SJSA1 (cell line): ENCODE measurements at places on chromosomes 3 and 15.
A peak's percentile ranks its signal among the peaks of the same experiment; 100 is the strongest.

GRCh38 chr3:88101142-88101541, 42.1 kb downstream of the ZNF654 start:
- DNase-seq: no peak

DNA sequence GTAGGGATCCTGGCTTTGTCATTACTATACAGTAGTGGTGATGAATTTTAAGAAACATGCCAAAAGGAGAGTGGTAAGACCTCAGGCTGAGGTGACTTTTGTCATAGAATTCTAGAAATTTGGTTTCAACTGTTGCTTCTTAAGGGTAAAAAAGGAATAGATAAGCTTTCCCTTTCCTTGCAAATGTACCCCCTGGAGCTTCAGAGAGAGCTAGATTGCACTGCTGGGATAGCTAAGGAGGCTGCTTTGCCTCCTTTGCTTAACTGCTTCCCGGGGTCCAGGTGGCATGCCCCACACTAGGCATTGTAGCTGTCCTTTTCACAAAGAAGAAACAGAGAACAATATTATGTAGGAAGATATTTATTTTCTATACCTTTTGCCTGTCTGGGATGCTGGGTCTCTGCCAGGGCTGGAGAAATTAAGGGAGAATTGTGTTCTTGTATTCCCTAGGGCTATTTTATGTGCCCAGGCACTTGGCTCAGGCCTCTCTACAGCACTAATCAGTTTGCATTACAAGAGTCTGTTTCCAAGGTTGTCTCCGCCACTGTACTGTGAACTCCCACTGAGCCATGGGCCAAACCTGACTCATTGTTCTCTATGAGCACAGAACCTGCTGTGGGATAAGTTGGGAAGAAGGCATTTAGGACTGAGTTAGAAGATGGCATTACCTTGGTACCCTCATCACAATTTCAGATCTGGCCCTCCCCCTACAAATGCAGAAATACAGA, 460.0 kb downstream of the PDCD6IP start:
- DNase-seq: no peak

- DNase-seq: no peak
Measured at GRCh38 chr3:100005665-100006393, 108.5 kb downstream of the FILIP1L start.

DNA sequence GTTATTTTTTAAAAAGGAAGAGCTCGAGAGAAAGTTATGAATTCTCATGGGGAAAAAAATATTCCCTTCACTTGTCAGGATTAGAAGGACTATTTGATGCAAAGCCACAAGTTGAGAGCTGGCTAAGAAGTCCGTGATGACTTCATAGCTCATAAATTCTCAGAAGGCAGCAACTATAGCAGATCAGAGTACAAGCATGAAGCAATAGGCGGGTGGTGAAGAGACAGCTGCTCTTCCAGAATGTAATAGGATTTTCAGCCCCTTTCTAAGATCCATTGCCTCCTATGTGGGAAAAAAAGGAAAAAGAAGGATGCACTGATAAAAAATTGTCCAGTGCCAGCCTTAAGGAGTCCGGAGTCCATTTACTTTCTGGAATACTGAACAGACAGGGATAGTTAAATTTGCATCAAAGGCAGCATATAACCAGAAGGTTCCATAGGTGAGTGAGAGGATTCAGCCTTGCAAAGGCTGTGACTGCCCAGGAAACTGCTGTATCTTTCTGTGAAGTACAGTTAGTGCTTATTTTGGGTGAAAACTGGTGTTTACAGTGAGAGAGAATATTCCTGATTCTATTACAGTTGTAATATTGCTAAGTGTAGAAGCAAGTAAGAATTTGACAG, 929.5 kb upstream of the ALCAM start:
- DNase-seq: no peak

GRCh38 chr3:72177075-72178050, 392.4 kb upstream of the PROK2 start:
- peak; percentile 51 for DNase-seq

DNA sequence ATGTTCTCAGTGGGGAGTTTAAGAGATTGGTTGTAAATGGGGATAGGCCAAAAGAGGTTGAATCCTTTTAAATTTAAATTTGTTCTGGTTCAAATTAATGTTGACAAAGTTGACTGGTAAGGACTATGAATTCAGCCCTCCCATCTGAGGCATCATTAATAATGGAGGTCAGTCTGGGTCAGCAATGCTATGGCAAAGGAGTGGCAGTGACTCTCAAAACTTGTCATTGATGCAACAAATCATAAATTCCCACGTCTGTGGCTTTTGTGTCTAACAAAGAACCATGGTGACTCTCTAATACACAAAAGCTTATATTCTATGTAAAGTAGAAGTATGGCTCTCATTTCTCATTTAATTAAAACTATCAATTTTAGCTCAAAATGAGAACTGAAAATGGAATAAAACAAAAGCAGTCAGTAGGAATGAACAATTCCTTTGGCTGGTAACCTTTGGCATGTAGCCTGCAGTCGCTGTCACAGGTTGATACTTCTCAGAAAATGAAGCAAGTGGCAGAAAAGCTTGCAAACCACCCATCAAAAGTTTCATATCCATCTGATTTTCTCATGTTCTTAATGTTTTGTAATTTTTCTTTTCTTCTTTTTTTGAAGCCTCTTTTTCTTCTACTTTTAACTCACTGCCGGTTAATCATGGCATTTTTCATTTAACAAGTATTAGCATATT, 12.2 kb upstream of the ZBED2 start:
- no peak for DNase-seq

GRCh38 chr15:40582726-40583246, 11.3 kb upstream of the KNL1 start:
- no peak for DNase-seq

GRCh38 chr3:142892714-142893113, 3.8 kb upstream of the PCOLCE2 start:
- no peak for DNase-seq

DNA sequence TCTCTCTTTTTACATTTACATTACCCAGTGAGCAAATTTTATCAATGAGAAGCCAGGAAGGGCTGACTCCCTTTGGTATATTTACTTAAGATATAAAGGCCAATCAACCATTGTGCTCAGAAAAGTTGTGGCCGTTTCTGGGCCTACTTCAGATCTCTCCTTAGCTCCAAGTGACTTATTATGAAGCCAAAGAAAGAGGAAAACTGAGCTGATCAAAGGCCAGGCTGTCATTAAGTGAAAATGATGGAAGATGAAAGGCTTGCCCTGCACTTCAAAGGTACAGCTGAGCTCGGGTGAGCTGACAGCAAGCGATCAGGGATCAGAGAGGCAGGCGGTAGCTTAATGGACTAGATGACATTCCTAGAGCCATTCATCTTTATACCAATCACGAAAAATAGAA, 24.8 kb downstream of the VGLL4 start:
- DNase-seq: no peak

DNA sequence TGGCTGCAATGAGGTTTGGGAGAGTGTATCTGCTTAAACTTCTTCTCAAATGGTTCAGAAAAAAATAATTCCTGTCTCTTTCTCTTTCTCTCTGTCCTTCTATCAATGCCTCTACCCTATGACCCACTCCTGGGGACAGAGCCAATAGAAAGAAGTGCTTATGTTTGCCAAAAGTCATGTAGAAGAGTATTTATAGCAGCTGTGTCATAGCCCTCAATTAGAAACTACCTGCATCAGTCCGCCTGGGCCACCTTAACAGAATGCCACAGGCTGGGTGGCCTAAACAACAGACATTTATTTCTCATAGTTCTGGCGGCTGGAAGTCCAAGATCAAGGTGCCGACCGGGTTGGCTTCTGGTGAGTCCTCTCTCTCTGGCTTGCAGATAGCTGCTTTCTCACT, 92.5 kb downstream of the HMG20A start:
- DNase-seq: no peak

GRCh38 chr15:42239528-42240182, 31.6 kb upstream of the VPS39 start:
- no peak for DNase-seq

- DNase-seq: no peak
Measured at GRCh38 chr3:107662586-107662985, 139.8 kb downstream of the BBX start.

- DNase-seq: no peak
Measured at GRCh38 chr15:45993072-45993471, 358.2 kb downstream of the SQOR start.

GRCh38 chr3:124663690-124664089, 66.6 kb upstream of the UMPS start:
- peak; percentile 28 for DNase-seq

DNA sequence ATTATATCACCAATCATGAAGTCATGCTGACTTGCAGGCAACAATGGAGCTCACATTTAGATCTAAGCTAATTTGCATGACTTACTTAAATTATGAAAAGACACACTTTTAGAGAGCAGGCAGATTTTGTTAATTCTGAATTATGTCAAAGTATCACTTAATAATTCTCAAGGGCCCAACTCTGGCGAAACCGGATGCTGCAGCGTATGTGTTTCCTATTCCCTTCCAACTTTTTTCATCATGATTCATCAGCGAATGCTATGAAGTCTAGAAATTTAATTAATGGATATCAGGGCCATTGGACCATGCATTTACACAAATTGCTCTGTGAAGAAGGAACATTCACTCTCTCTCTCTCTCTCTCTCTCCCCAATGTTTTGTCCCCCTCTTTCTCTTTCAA, 63.5 kb upstream of the GOLGA8A start:
- no peak for DNase-seq

DNA sequence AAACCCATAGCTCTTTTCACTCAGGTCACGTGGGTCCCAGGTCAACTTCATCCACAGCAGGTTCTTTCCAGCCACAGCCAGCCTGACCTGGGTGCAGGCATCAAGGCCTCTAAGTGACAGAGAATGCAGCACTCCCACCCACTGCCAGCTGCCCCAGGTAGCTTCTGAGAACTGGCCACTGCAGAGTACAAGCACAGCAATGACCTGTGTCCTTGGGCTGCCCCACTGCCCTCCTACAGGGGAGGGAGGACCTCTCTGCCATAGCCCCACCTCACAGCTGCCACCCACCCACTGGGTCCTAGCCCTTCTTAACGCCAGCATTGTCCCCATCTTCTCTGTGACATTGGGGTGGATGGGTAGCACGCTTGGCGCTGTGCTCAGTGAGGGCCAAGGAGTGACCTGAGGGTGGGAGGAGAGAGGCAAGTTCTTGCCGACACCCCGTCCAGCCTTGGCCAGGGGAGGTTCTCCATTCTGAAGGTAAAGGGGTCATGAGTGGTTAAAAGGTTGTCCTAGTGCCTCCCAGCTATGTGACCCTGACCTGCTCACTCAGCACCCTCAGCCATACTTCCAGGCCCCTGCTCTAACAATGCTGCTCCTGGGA, 12.4 kb downstream of the CISH start:
- no peak for DNase-seq

- DNase-seq: no peak
Measured at GRCh38 chr3:126886217-126886616, 96.7 kb upstream of the PLXNA1 start.

GRCh38 chr15:66646799-66647198, 55.2 kb upstream of the SMAD6 start:
- no peak for DNase-seq

- no peak for DNase-seq
Measured at GRCh38 chr3:146117406-146118285, 43.3 kb downstream of the PLOD2 start.

- DNase-seq: no peak
Measured at GRCh38 chr15:74995779-74996765, 709 bp downstream of the SCAMP5 start.

DNA sequence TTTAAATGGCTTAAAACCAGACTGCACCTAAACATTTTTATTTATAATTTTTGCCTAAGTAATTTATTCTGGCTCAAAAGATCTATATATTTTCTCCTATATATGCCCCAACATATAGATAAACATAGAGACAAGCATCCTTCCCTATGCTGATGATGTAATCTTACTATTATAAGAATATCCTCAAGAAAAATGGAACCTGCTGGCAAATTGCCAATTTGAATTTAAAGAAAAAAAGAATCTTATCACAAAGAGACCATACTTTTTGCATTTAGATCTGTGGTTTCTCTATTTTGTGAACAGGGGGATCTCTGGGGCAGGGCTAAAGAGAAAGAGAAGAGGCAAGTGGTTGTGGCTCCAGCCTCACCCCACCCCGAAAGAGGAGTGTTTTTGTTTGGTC, 107.2 kb upstream of the CMC1 start:
- no peak for DNase-seq

DNA sequence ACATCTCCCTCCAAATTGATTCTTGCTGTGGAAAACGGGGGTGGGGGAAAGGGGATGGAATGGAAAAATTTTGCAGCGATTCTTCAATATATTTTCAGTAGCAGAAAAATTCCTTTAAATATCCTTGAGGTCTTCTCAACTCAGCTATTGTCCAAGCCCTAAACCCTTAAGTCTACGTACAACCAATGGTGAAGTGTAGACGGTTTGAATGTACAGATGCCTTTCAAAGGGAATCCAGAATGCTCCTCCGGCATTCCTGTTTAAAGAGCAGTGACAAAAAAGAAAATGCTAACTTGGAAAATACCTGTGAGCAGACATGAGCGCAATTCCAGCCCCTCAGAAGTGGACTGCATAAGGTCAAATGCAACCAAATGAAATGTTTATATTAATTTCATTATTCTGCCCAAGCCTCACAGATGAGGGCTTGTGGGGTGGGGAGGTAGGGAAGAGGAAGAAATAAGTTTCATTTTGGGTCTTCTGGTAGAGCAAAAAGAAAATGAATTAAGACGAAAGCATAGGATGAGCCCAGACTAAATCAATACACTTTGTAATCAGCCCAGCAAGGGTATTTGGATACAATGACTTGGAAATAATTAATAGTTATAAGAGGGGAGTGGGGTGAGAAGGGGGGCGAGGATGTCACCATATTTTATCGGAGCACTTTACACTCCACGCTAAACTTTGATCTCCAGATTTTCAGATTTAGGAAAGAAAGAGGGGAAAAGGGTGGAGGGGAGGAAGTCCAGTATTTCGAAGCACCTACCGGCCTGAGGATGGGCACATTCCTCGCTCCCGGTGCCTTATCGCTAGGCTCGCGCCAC, 2.7 kb downstream of the FOXP1 start:
- DNase-seq: peak; percentile 20

- DNase-seq: no peak
Measured at GRCh38 chr3:41898631-41899030, 63.3 kb downstream of the ULK4 start.

- no peak for DNase-seq
Measured at GRCh38 chr3:132880986-132881385, 157.2 kb upstream of the TMEM108 start.

GRCh38 chr15:99123713-99124451, 19.0 kb downstream of the SYNM start:
- DNase-seq: peak; percentile 99

DNA sequence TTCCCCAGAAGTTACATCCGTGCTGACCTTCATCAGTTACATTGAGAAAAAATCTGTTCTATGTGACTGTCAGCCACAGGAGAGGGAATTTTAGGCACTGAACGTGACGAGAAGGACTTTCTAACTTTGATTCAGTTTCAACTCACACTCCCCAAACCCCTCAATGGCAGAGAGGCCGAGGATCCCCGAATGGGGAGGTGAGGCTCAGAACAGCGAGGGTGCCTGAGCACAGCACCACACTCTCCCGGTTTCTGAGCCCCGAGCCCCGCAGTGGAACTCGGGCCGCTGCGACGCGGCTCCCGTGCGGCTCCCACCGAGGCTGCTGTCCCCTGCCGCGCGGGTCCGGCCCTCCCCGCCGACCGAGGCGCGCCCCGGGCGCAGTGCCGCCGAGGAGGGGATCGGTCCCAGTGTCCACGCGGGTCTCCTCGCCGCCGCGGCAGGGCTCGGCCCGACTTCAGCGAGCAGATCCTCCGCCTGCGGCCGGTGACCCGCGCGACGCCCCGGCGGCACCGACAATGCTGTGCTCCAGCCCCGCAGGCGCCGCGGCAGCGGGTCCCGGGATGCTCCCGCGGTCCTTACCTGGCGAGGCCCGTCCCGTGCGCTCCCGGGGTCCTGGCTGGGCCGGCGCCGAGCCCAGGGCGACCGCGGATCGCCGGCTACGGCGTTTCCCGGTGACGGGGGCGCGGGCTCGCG, 439 bp downstream of the CTXND1 start:
- no peak for DNase-seq
